ENCODE measurements at places on chromosomes 3 and 15.

GRCh38 chr3:23175341-23176083 lies 27.6 kb upstream of the UBE2E2 start:
- no peak for DNase-seq

GRCh38 chr3:123374016-123374415 lies 74.9 kb downstream of the ADCY5 start:
- DNase-seq: no peak

DNA sequence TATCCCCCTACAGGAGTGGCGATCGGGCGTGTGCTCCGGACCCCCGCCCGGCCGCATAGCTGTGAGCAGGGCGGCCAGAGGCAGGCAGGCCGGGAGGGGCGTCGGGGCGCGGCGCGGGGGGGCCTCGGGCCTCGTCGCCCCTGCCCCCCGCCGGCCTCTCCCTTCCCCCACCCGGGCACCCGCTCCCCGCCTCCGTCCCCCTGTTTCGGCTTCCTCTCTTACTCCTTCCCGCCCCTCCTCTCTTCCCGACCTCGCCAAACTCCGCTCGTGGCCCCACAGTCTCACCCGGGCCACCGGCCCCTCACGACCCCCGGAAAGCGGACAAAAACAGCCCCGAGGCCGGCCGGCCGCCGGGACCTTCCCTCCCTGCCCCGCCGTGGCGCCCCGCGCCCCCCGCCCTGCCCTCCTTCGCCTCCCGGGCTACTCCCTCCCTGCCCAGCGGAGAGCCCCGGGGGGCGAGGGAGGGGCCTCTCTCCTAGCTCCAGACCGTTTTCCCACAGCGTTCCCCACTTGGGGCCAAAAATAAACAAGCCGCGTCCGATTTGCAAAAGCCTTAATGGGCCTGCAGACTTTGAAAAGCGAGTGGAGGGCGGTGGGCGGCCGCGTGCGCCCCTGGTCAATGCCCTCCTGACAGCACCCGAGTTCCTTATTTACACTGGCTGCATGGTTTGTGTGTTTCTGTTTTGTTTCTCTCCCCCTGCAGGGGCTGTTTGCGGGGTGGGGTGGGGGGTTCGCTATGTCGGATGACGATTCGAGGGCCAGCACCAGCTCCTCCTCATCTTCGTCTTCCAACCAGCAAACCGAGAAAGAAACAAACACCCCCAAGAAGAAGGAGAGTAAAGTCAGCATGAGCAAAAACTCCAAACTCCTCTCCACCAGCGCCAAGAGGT lies 1.0 kb downstream of the UBE2E1 start:
- no peak for DNase-seq

DNA sequence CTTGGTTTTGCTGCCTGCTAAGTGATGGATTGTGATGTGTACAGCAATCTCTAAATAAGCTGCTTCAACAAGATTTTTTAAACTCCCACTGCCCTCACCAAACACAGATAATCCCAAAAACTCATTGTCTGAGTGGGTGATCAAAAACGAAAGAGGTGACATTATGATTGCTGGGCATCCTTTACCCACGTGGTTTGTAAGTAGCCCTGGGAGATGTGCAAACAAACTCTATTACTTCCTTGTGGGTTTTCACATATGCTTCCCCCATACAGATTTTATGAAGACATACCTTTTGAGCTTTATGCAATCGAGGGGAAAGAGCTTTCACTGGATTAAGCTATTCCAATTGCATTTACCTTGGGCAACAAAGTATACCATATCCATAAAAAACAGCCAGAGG lies 1000.4 kb downstream of the FHIT start:
- DNase-seq: no peak

DNA sequence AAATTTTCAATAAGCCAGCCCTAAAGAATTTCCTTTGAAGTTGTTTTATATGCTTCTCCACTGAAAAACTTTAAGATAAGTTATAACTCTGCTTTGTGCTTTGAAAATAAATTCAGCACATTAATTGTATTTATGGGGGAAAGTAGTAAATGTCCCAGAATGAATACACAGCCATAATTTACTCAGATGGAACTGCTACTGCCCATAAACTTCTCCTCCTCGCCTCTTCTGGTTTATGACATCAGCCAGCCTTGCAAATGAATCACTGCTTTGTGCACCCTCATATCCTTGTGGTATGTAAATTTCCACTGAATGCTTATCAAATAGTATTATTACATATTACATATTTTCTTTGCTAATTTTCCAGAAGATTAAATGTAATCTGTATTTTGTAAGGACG lies 302.0 kb downstream of the DIPK2A start:
- DNase-seq: no peak

GRCh38 chr15:87557881-87558280 lies 698.7 kb downstream of the NTRK3 start:
- DNase-seq: no peak
